ENCODE measurements at places on chromosomes 1 and 21.

GRCh38 chr1:158039380-158039779 is 45.9 kb downstream of the KIRREL1 start:
- no peak for DNase-seq

DNA sequence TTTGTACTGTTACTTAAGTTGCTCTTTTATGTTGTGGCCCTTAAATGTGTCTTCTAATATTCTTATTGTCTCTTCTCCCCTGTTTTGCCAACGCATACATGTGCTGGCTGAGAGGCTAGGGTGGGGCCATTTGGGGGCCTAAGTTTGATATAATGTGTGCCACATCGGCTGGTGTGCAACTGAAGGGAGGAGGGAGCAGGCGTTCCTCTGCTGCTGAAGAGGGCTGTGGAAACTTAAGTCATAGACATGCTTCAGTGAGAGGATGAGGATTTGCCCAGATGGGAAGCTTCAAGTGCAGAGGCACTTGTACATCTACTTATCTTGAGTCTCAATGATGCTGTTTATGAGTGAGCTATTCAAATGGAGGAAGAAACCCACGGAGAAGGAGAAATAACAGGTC is 630.6 kb downstream of the LMO4 start:
- no peak for DNase-seq

DNA sequence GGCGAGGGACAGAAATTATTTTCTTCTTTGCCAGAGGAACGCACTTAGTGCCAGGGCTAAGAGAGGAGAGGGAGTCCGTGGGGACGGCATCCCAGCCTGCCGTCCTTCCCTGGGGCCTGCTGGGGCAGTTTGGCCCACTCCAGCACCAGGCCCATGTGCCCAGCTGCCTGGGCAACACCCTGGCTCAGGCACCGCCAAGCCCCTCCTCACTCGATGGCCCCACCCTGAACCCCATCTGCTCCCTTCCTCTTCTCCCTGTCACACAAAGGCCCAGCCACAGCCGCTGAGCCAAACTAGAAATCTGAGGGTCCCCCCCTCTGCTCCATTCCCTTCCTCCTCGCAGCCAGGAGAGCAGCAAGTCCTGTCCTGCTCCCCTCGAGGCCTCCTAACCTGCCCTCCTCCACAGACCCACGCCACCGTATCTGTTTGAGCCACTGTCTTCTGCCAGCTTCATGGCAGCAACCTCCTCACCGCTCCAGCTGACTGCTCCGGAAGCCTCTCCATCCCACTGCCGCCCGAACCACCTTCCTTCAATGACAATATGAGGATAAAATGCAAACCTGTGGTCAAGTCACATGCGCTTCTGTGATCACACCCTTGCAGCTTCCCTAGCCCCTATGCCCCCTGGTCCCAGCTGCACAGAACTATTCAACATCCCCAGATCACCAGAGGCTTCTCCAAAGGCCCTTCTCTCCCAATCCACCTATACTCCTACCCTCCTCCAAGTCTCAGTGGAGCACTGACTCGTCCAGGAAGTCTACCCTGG is 8.4 kb upstream of the TNNI1 start:
- no peak for DNase-seq

DNA sequence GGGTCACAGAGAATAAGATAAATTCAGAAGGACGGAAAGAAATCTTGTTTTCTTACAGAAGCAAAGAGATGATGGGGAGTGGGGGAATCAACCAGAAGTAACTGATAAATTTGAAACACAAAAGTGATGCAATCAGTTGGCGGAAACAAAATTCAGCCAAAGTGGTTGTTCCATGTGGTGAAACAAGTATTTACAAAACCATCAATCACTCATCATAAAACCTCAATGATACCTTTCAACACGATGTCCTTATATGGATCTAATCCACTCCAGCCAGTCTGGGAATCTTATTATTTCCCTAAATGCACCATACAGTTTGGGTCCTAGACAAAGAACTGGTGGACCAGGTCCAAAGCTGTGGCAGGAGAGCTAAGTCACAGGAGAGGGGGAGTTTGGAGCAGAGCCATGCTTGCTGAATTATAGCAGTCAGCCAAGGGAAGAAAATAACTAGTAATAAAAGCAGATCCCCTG is 303.8 kb upstream of the LRRC7 start:
- DNase-seq, result no peak

DNA sequence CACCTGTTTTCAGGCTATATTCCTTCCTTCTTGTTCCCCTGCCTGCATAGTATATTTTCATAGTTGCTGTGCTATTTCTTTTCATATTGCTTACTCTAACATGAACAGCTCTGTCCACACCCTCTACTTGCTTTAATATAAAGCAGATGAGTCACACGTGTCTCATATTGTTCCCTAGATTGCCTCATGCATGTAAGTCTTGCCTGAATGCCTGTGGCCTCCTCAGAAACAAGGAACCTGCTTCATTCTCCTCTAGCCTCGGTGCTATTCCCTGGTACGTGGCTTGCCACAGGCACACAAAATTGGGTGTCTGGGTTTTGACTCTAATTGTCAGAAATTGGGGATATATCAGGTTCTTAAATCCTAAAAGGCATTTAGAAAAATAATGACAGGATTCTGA is 16.5 kb upstream of the PKP1 start:
- no peak for DNase-seq

GRCh38 chr1:61435226-61435625 is 289.7 kb downstream of the TM2D1 start:
- DNase-seq, result no peak

- no peak for DNase-seq
Observed at GRCh38 chr1:208159555-208160258, 84.5 kb downstream of the PLXNA2 start.

GRCh38 chr1:156856282-156856785 is 2.6 kb downstream of the INSRR start:
- DNase-seq, result no peak

- no peak for DNase-seq
Observed at GRCh38 chr1:187390215-187390818, 561.6 kb downstream of the PLA2G4A start.

DNA sequence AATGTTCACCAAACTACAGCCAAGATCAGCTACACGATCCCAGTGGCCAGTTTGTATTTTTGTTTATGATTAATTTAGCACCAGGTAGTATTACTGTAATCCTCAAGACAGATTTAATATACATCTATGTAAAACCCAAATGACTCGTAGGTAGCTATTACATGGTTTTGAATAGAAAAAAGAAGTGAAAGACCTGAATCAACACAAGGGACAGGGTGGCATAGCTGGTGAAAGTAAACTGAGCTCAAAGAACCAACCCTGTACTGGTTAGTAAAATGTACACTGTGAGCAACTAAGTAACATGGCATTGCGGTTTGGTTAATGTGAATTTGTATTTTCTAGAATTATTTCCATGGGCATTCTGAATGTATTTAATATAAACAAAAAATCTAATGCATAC is 8.8 kb downstream of the GPATCH2 start:
- DNase-seq, result no peak

DNA sequence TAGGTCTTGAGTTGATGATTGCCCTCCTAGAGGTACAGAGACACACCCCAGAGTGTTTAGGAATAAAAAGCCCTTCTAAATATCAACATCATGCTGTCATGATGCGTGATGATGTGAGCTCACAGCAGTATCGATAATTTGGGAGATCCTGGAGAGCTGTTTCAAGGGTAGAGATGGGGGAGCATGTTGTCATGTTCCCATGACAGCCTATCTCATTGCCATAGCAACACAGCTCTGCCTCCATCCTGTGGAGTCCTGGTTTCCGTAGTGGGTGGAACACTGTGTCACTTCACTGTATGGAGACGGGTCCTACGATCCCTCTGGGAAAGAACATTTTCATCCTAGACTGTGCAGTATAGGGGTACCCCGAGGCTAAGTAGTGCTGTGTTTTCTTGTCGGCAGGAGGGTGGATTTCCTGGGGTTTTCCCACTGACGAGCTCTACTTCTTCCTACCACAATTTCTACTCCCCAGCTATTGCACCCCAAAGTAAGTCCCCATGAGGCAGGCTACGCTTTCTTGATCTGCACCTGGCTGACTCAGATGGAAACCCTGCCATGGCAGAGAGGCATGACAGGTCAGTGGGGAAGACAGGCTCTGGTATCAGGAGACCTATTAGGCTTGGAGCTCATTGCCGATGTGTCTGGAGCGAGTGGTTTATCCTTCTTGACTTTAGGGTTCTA is 7.2 kb downstream of the KISS1 start:
- no peak for DNase-seq

DNA sequence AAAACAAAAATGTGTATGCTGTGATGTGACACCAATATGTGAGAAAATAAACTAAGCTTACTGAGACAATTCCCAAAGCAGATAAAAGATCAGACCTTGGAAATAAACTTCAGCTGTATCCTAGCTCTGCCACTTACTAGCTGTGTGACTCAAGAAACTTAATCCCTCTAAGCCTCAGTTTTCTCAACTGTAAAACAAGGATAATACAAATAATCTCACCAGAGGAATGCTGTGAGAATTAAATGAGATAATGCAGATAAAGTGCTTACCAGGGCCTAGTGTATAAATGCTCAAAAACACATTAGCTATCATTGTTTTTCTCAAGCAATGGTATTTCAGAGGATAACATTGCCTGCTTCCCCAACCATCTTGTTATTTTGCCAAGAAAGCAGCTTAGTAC is 2.1 kb downstream of the HEATR1 start:
- no peak for DNase-seq

DNA sequence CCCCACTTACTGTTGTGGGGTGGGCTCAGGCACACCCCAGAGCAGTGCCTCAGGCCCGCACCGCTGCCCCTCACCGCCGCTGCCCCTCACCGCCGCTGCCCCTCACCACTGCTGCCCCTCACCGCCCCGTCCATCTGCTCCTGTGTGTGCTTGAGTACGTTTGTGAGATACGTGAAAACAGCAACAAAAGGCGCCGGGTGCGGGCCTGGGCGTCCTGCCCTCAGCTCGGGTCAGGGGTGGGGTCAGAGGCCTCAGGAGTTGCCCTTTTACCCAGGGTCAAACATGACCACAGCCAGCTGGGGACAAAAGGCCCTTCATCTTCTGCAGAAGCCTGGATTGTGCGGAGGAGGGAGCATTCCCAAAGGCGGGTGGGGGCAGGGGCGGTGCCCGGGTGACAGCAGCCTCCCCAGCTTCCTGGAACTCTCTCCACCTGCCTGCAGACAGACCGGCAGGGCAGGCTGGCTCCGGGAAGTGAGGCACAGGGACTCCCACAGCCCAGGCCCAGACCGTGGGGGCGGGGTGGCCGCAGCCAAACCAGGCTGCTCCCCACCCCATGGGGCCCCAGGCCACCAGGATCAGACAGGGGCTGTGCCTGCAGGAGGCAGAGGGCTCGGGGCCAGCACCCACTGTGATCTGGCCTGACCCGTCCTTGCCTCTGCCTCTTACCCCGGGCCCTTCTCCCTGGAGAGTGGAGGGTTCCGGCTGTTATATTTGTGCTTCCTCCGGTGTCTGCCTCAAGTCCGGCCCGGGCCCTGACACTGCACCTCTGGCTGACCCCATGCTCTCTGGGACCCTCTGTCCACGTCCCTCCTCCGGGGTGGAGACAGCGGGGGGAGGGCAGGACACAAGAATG is 2.3 kb upstream of the VWA1 start:
- no peak for DNase-seq

DNA sequence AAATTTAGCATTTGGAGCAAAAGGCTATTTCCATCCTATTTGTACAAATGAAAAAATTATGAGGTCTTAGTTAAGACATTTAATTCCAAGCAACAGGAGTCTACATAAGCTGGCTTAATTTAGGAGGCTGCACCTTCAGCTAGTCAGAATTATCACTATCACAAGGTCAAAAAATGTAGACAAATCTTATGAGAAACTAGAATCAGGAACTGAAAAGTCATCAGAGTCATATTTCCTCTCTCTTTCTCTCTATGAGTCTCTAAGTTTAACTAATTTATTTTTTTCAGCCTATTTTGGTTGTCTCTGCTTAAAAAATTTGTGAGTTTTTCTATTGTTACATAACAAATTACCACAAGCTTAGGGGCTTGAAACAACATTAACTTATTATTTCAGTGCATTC is 807.1 kb upstream of the PRMT6 start:
- no peak for DNase-seq

- no peak for DNase-seq
Observed at GRCh38 chr1:152533327-152533938, 19.2 kb downstream of the CRCT1 start.

DNA sequence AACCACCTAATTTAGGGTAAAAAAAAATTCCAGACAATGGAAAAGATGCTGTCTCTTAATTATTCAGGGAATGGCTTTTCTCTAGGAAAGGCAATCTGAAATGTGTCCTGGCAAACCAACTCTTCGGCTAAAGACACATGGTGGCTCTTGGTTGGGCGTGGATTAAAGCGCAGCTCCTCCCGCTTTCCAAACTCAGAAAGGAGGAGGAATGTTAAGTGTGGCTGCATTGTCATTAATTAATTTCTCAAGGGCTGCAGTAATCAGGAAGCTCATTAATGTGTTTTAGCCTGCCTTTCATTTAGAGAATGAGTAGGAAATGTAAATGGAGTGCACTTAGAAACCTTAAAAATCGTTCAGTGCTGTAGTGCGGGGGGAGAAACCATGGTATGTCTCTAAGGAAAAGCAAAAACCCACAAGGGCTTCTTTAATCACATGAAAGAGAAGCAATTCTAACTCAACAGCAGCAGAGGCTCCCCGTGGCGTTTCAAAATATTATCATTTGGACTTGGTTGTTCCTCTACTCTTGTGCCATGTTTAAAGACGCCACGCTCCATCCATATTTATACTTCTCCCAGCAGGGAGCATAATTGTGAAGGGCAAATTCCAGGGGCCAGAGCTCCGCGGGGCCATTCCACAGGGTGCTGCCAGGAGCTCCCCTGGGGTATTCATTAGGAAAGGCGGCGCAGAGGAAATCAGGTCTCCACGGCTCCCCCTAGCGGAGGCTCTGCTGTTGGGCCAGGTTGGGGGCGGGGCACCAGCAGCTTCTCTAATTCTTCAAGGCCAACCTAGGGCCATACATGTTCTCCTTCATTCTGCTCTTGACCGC is 91.9 kb upstream of the SSX2IP start:
- DNase-seq, result peak; percentile 56

DNA sequence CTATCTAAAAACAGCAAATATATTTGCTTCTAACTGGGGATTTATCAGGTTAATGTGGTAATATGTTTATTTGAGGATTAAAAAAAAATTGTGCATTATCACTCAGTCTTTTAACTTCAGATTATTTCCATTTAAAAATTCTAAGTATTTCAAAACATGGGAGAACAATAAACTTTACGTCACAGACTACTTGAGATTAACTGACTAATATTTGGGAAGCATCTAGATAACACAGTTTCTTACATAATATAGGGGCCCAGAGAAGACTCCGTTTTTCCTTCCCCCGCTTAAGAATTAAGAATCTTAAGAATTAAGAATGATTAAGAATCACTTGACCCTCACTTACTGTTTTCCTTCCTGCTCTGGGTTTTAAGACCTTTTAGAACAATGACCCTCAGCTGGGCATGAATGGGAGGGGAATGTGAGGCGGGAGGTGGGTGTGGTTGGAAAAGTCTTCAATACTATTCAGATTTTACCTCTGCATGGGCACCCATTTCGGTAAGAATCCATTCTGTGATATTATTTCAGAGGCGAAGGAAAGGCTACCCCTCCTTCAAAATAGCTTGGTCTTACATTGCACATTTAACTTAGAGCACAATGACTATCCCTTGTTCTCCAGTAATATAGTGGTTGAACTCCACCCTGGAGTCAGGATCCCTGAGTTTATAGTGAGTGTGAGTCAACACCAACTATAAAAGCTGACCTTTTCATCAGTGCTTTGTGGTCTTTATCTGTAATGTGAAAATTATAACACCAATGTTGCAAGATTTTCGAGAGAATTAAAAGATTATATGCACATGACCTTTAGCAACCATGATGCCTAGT is 821.3 kb downstream of the USP25 start:
- no peak for DNase-seq

- DNase-seq, result no peak
Observed at GRCh38 chr1:170967042-170967910, 31.9 kb downstream of the MROH9 start.

- DNase-seq, result no peak
Observed at GRCh38 chr1:227764019-227764391, 28.8 kb downstream of the SNAP47 start.

Data from stimulated activated CD4-positive, alpha-beta T cell treated with anti-CD3 and anti-CD28 coated beads, Interleukin-2, amount 100 ng/mL, for 4 hours (primary cell).